Mammary epithelial cell (primary cell): ENCODE measurements at places on chromosomes 2 and 18. TPM values are rescaled to one million over a fixed set of nuclear protein-coding genes. Genes with fewer than 3 reads are reported as not detected.
A peak's percentile ranks its signal among the peaks of the same experiment; 100 is the strongest.

DNA sequence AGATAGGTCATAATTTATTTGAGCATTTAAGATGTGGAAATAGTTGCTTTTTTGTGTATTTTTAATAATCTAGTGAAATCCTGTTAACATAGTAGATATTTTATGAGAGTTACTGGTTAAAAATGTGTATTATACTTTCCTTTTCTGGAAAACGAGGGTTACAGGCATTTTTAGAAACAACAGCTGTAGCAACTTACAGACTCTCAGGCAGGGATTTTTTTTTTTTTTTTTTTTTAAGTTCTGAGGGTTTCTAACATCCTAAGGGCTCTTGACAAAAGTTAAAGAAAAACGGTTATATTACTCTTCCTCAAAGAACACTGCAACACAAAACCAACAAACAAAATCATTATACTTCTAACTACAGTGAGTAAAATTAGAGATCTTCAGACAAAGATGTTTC is 205.9 kb downstream of the ACKR3 start:
- no peak for DNase-seq

GRCh38 chr18:21934766-21935015 is 194.1 kb downstream of the MIB1 start:
- DNase-seq, result no peak

- no peak for DNase-seq
These were observed 62.8 kb upstream of the PPP1CB start for GRCh38 chr2:28688818-28689217.

DNA sequence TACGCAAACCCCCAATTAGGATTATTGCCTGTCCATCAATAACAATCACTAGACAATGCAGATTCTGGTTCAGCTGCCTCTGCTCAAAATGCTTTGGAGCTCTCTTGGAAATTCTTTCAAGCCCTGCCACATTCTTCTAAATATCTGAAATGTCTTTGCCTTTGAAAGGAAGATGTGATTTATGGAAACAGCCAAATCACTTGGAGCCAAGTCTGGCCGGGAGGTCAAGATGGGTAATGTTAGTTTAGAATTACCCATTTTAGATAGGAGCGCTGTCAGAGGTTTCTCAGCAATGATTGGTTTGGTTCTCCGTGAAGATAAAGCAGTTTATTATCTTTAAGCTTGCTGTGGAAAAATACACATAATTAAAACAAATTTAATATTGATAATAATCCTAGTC is 306.7 kb downstream of the SETBP1 start:
- no peak for DNase-seq

Gene NPPC
- not detected for total RNA-seq

Gene NPHP1
- total RNA-seq, result 6.6 and 7.8 TPM in 2 replicates

DNA sequence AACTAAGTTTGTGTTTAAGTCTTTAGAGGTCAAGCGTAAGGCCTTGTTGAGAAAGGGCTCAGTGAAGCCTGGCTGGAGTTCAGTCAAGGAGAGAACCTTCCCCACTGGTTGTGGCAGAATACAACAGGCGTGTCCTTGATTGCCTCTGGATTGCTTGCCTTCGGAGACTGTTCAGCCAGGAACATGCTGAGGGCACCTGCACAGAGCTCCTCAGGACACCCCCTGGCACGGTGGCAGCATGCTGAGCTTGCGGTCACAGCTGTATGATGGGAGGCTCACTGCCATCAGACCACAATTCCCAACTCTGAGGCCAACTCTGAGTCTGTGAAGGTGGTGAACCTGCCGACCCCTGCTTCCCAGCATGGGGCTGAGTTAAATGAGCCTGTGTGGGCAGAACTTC is 130.0 kb downstream of the LPIN1 start:
- DNase-seq, result no peak

- peak; percentile 6 for DNase-seq
These were observed 133.4 kb upstream of the SPATS2L start for GRCh38 chr2:200172944-200173581.

Gene STPG4
- 0.17 TPM for total RNA-seq

- peak; percentile 77 for DNase-seq
These were observed 207.0 kb upstream of the VWC2L start for GRCh38 chr2:214203744-214204289.
